ENCODE measurements at places on chromosomes 1 and 21.
A peak's percentile ranks its signal among the peaks of the same experiment; 100 is the strongest.

DNA sequence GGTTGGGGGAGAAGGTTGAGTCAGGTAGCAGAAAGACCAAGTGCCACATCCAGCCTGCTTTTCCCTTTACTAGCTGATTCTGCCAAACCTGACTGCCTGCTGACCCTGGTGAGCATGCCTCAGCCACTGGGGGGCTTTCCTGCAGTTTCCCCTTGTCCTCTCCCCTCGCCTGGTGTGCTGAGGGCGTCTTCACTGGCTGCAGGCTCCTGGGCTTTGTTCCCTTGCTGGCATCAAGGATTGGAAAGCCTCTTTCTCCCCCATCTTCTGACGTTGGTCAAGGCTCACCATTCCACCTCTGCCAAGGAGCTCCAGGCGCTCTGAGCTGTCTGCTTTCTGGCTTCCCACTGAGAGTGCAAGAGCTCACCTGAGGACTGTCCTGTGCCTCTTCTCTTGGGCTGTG, 28.4 kb downstream of the MAN1C1 start:
- DNase-seq, result no peak

- DNase-seq, result peak; percentile 35
Observed at GRCh38 chr1:145995964-145996432, 381 bp downstream of the TXNIP start.

GRCh38 chr1:244356376-244356775, 95.3 kb downstream of the ADSS2 start:
- DNase-seq, result no peak

DNA sequence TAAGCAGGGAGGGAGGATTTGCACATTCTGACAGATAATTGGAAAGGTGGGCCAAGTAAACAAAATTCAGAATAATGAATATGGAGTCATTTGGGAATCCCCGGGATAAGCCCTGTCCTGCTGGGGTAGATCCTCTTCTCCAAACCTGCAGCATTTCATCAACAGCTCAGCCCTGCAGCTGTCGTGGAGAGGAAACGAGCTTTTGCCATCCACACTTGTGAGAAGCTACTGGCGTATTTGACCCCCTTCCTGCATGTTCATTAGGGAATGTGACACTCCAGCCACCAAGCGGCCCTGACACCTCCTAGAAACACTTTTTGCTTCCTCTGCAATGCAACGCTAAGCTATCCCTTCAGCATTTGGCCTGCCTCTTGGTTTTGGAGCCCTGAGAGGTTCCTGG, 8.0 kb upstream of the LEFTY2 start:
- DNase-seq, result no peak

- no peak for DNase-seq
Observed at GRCh38 chr21:45856906-45857305, 124.7 kb upstream of the COL6A1 start.

GRCh38 chr1:41342774-41343355, 18.4 kb upstream of the FOXO6 start:
- DNase-seq, result no peak

DNA sequence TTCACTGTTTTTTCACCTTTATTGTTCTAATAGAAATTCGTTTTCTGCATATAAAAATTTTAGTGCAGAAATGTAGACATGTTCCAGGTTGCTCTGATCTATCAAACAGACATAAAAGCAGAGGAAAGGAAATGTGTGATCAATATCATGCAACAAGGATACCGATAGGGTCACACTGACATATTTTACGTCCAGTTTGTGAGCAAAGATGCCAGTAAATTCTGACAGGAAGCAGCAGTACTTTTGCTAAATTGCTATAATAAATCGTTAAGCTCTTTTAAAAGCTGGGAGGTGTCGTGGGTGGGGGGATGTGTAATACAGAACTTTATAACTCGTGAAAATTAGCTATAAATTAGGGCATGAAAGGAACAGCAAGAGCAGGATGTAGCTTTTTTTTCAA, 955.2 kb downstream of the BRINP3 start:
- DNase-seq, result no peak
